ENCODE measurements at places on chromosomes 6 and 20.

- no peak for DNase-seq
Observed at GRCh38 chr6:15464211-15464725, 198.6 kb downstream of the DTNBP1 start.

GRCh38 chr6:126873351-126873750 lies 245.1 kb upstream of the RSPO3 start:
- DNase-seq: no peak

GRCh38 chr20:46559685-46560440 lies 9.4 kb upstream of the OCSTAMP start:
- DNase-seq: no peak

DNA sequence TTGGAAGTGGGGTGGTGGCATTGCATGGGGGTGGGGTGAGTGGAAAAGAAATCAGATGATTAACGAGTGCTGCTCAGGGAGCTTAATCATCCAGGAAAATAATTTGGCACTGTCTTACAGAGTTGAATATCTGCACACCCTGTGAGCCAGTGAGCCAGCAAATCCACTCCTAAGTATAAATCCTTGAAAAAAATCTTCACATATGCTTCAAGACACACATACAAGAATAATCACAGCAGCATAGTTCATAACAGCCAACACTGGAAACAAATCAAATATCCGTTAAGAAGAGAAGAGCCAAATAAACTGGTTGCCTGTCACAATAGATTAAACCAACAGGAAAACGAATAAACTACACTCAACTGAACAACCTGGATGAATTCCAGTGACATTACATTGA lies 62.8 kb downstream of the SAMD3 start:
- DNase-seq: no peak

DNA sequence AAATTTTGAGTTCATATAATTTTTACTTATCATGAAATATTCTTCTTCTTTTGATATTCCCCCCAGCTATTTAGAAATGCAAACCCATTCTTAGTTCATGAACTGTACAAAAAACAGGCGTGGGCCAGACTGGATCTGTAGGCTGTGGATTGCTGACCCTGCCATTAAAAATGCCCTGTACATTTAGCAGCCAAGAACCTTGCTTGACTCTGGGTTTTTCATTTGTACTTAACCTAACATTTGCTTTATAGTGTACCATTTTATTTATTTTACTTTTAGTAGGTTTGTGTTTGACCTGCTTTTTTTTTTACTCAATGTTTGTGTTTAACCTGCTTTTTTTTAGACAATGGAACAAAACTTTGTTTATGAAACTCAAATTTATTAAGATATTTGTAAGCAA lies 14.9 kb downstream of the CD109 start:
- DNase-seq: no peak

DNA sequence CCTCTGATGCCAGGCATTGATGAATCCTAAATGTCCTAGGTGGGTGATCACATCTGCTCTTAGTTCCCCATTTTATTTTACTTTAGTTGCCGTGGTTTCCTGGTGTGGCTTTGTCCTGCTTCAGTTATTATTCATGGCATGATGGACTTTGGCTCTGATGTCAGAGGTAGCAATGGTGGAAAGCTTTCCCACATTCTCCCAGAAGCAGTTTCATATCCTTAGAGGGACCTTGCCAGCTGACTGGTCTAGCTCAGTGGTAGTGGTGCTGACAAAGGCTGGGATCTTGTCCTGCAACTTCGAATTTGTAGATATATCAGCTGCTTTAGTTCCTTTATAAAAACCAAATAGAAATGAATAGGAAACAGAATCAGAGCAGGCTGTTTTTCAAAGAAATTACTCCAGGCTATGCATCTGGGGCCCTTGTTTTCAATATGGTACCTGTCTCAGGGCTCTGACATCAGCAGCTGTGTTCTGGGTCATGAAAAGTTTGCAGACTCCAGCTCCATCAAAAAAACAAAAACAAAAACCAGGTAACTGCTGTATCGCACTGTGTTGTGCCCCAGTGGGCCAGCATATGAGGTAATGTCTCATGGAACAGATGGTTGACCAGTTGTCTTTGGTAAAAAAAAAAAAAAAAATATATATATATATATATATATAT lies 133.7 kb downstream of the PLCB4 start:
- DNase-seq: no peak

GRCh38 chr6:29723666-29724588 lies 693 bp downstream of the HLA-F start:
- DNase-seq: no peak

DNA sequence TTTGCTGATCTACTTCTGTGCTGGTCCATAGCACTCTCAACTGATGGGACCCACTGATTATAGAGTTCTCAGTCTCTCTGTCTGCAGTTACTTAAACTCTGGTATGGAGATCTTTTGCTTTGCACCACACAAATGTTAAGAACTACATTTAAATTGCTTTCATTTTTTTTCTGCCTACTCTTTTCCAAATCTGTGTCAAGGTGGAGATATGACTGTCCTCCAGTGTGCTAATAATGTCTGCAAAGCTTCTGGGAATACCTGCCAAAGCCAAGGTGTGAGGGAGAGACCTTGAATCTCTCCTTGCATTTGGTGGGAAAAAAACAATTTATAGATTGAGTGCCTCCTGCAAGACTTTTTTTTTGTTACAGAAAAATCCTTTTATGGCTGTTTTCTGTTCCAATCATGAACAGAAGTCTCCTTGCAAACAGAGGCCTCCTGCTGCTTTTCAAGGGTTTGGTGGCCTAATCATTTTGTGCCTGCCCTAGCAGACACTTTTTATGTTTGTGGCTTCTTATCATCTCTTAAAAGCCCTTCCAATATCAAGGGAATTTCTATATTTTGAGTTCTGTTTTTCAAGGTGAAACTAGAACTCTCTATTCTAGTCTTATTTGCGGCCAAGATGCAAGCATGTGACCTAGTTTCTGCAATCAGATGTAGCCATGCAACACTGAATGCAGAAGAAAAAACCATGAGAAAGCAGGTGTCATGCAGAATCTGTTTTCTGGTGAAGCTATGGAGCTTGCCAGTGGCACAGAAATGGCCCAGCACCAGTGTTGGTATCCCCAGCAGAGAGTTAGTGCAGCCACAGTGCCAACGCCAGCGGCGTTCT lies 23.2 kb upstream of the AKIRIN2 start:
- DNase-seq: no peak

DNA sequence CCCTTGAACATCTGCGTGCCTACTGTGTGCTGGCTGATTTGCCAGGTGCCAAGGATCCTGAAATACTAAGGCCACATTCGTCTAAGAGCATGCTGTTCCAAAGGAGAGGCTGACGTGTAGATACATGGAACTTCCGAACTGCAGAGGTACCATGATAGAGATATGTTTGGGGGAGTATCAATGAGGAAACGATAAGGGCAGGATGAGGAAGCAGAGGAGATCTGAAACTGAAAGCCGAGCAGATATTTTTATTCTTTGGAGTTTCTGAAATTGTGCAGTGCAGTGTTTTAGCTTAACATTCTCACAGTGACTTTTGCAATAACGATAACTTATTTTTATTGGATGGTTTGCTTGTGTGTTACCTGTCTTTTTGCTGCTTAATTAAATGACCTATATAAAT lies 24.3 kb downstream of the BMP6 start:
- no peak for DNase-seq

DNA sequence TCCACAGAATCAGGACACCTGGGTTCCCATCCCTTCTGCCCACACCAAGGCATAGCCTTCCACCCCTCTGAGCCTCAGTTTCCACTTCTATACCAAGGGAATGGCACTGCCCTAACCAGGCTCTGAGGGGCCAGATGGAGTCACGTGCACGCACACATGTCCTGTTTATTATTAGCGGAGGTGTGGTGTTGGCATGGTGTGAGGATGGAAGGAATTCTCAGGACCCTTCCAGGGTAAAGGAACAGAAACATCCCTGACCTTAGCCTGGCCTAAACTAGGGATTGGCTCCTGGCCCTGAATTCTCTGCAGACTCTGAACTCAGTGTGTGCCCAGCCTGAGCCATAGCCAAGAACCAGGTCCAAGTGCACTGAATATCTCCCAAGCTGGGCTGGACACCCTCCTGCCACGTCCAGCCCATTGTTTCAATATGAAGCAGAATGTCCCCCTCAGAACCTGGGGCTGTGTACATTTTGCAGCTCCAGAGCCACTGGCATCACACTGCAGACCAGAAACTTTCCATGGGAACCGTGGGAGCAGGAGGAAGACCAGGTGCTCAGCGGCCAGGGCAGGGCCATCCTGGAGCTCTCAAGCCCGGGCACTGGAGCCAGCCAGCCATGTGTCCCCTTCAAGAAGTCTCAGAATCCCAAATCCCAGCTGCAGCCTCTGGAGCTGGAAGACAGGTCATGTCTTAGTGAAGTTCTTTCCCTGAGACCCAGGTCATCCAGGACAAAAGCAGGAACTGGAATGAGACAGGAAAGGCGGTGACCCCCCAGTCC lies 208.4 kb downstream of the ANKRD60 start:
- no peak for DNase-seq

- DNase-seq: no peak
Observed at GRCh38 chr20:17620371-17621228, 50.7 kb downstream of the DSTN start.

- DNase-seq: no peak
Observed at GRCh38 chr6:112579601-112580000, 232.5 kb downstream of the RFPL4B start.

DNA sequence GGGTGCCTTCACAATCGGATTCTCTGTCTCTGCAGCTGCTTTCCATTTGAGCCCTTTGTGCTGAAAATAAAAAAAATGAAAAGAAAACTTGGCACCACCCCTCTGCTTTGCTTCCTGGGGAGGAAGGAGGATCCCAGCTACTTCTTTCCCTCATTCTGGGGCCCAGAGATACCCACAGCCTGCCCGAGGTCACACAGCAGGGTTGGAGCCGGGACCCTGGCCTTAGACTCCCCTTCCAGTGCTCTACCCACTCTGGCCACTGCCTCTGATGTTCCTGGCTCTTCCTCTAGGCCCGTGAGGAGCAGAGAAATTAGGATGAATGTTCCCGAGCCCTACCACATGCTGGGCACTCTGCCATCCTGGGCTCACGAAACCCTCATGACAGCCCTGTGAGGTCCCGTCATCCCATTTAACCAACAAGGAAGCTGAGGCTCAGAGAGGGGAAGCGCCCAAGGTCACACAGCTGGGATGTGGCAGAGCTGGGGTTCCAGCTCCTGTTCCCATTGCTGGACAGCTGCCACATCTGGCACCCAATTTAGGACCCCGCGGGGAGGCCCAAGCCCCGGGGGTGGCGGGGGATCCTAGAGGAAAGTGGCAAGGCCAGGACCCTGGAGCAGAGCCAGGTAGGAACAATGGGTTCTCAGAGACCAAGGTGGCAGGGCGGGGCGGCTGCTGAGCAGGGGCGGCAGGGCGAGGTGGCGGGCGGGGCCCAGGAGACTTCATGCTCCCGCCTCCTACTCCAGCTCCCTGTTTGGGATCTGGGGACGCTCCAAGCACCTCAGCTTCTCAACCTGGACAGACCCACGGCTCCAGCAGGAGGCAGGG lies 76.6 kb downstream of the CEBPB start:
- DNase-seq: no peak

GRCh38 chr6:79048611-79049010 lies 29.4 kb downstream of the PHIP start:
- no peak for DNase-seq
